Smooth muscle cell of the brain vasculature (primary cell): ENCODE measurements at places on chromosomes 5 and 9.

- DNase-seq = no peak
Measured at GRCh38 chr5:52702877-52703276, 84.8 kb upstream of the ITGA1 start.

GRCh38 chr9:70262366-70262765, 3.6 kb downstream of the SMC5 start:
- DNase-seq = no peak

DNA sequence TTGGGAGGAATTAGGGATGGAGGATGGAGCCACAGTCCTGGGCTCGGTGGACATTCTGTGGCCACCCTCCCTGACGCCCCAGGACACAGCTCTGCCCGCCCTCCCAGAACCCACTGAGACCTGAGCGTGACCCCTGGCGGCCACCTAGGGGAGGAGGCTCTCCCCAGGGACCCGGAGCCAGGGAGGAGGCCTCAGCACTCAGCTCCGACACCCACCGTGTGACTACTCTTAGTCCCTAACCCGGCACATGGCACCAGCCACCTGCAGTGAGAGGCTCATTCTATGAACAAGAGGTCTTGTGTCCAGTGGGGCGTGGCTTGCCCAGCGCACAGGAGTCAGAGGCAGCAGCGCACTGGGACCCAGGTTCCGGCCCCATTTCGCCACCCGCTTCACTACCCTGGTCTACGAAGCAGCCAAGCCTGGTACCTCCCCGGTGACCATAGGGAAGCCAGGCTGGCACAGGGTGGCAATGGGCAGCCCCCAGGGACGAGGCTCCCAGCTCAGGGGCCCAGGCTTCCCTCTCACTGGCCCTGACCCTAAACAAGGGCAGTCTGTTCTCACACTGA, 10.2 kb downstream of the SARDH start:
- no peak for DNase-seq

- no peak for DNase-seq
Measured at GRCh38 chr5:8471581-8471980, 602.6 kb downstream of the MTRR start.

GRCh38 chr5:142926549-142926948, 156.4 kb downstream of the ARHGAP26 start:
- DNase-seq = no peak

- no peak for DNase-seq
Measured at GRCh38 chr9:124501771-124502320, 5.4 kb downstream of the NR5A1 start.

GRCh38 chr5:102796498-102796897, 41.4 kb downstream of the PAM start:
- DNase-seq = no peak

DNA sequence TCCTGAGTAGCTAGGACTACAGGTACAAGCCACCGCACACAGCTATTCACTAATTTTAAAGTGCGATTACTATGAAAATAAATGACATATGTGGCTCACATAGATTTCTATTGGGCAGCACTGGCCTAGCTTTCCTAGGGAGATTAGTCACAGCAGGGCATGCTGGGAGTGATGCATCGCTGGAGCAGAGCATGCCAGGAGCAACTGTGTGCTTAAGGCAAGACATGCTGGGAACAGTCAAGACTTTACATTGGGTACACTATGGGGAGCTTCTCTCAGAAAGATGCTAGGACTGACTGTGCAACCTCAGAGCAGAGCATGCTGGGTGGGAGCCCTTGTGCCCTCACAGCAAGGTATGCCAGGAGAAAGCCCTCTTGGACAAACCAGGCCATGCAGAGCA, 9.3 kb downstream of the ST6GALNAC6 start:
- DNase-seq = no peak

DNA sequence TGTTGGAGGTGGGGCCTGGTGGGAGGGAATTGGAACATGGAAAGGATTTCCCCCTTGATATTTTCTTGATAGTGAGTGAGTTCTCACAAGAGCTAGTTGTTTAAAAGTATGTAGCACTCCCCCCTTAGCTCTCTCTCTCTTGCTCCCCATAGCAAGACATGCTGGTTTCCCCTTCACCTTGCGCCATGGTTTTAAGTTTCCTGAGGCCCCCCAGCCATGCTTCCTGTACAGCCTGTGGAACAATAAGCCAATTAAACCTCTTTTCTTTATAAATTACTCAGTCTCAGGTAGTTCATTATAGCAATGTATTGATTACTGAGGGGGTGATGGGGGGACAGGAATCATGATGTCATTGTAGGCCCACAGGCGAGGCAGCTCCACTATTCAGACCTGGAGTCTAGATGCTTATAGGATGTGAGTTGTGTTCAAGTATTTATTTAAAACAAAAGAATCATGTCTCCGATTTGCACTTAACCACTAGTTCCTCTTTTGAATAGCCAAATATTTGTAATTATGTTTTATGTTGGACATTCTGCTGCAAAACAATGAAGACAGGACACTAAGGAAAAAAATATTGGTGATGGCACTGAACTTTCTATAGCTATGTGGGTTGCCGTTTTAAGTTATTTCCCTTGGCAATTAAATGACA, 156.6 kb downstream of the TMEM38B start:
- DNase-seq = no peak

DNA sequence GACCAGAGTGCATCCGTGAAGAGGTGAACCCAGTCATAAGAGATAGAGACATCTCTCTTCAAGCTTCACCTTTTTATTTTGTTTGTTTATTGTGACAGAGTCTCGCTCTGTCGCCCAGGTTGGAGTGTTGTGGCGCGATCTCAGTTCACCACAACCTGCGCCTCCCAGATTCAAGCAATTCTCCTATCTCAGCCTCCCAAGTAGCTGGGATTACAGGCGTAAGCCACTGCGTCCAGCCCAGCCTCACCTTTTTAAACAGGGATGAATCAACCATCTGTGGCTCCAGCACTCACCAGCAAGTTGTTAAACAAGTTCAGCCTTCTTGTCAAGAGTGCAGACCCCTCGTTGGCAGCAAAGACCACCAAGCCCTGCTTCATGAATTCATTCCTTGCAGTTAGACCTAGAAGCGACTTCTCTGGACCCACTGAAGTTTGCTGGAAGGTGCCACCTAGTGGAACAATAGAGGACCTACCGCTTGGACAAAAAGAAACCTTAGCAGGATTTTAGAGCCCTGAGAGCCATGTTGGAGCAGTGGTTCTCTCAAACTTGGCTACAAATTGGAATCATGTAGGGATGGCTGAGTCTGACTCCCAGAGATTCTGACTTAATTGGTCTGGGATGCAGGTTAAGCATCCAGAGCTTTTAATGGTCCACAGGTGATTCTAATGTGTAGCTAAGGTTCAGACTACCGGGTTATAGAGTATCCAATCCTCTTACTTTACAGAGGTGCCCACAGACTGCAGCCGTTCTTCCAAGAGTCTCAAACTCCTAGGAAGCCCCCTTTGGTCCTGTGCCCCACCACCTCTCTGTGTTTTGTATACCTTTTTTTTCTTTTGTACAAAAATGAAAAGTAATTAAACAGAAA, 10.5 kb upstream of the GALNT10 start:
- DNase-seq = no peak

- DNase-seq = no peak
Measured at GRCh38 chr5:83946516-83946915, 225.9 kb upstream of the HAPLN1 start.

DNA sequence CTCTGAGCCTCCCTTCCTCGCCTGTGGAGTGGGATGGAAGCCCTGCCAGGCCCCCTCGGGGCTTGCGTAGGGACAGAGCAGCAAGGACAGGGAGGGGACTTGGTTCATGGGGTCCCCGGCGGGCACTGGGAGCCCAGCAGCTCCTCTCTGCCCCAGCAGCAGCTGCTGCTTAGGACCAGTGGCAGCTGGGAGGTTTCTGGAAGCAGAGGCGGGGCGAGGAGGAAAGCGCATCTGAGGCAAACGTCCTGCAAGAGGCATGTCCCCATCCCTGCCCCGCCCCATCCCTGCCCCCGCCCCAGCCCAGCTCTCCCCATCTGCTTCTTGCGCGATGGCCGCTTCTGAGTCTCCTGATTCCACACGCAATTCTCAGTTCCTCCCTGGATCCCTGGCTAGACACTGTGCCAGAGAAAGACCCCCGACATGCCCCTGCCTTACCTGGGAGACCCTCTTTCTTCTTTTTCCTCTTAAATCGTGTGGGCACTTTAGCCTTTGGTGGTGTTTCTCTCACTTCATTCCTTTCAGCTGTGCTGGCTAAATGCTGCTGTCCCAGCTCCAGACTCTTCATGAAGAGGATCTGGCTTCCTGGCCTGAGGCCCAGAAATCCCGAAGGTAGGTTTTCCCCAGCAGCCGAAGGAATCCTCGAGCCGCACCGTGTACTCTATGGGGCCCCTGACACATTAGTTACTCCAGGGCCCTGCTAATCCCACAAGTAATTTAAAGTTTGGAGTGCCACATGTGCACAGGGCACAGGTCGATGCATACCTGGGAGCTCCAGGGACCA, 4.4 kb upstream of the OR2S2 start:
- no peak for DNase-seq

GRCh38 chr9:121353241-121354061, 16.6 kb downstream of the STOM start:
- no peak for DNase-seq

DNA sequence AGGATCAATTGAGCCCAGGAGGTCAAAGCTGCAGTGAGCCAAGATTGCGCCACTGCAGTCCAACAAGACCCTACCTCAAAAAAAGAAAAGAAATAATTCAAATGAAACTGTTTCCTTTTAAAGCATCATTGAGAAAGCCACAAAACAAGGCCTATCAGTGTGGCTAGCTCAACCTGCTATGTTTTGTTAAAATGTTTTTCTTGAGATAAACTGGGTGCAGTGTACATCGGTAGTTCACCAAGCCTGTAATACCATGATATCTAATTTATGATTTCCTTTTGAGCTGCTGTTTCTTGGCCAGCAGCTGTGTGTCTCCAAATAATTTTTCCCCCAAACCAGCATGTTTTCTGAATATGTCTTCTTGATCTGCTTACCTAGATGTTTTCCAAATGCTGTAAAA, 97.3 kb upstream of the GOLGA1 start:
- no peak for DNase-seq

DNA sequence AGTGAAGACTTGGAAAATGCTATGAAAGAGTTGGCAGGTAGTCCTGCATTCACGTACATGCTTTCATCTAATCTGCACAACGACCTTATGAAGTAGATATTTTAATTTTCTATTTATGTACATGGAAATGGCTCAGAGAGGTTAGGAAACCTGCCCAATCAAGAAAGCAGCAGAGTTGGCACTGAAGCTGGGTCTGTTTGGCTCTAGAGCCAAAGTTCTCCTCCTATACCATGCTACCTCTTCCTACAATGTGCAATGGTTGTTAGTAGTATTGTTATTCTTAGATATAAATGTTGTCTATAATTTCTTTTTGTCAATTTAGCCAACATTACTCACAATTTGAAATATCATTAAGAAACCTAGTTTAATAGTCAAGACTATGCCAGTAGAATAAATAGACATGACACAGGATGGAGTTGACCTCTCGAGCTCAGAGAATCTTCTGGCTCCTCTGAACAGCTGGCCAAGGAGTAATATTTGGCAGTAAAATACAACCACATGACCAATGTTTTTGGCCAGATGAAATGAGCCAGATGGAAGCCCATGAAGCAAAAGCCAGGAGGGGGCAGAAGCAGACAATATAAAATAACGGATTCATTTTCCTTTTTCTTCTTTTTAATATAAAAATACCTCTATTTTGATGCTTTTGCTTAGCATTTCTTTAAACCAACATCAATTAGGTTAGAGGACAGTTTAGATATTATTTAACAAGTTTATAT, 542.3 kb downstream of the PDE4D start:
- peak; percentile 23 for DNase-seq

DNA sequence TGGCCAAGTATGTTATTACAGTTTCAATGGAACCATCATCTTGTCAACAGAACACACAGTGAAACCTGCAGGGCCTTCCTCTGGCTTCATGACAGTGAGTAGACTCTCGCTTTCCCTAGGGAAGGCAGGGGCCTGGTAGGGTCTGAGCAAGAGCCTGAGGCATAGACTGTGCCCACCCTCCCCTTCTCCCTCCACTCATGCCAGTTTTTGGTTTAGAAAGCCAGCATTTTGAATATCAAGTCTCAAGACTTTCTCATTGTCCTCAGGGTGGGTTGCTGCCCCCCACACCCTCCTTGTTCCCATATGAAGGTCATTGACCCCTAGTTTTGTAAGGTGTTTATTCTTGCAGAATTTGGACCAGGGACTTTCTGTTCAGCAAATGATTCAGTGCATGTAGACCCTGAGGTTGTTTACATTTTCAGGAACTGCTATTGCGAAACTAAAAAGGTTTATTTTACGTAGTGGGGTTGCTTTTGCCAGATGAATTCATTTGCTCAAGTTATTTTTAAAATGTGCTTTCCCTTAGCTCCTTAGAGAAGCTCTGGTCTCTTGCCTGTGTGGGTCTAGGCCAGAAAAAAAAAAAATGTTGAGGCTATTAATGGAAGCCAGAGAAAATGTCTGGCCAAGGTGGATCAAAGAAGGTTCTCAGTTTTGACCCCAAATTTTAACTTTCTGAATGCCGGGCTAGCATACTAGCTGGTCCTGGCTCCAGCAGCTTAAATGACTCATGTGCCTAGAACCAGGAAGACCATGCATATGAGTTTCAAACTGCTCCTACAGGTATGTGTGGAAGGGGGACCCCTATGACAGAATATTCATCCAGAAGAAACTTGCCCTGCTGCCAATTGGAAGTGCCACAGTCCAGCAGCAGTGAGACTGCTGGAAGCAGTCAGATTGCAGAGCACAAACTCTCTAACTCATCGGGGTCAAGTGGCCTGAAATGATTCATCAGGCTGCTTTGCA, 10.1 kb upstream of the MOB3B start:
- DNase-seq = no peak

GRCh38 chr5:170597109-170597751, 93.4 kb downstream of the KCNIP1 start:
- DNase-seq = no peak

DNA sequence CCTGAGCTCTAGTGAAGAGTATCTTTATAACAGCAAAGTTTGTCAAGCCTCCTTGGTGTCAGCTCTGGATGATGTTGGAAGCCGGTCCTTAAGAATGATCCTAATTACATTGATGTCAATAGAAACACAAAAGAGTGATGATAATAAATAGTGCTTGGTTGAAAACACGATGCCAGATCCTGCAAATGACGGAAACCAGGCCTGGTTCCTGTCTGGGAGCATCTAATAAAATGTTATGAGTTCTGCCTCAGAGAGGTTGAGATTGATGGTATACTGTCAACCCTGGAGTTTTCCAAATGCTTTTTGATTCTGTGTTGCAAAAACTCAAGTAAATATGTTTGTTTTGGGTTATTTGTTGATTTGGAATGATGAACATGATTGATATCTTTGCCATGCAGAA, 23.3 kb downstream of the HMHB1 start:
- DNase-seq = no peak

DNA sequence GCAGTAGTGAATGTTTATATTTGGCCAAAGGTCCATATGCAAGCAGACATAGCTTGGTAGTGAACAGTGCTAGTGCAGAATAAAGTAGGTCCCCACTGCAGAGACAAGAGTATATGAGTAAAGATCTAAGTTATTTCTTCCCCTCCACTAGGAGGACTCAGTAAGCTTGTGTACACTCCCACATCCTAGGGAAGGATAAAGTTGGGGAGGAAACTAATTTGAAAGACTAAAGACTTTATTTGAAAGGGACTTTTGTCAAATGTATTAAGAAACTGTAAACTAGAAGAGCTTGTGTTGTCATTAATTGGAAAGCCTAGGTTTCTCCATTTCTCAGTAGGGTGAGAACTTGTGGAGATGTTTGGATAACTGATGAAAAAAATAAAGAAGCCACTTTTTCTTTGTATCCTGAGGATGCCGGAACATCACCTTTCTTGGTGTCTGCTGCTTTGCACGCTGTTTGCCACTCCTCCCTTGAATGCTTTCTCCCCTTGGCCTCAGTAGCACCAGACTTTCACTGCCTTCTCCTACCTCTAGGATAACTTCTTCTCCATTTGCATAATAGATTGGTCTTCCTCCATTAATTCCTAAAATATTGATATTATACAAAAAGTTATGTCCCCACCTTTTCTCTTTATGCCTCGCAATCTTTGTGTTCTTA, 329.0 kb downstream of the PARP8 start:
- no peak for DNase-seq
